ENCODE measurements at places on chromosomes 11 and 22. TPM values are rescaled to one million over a fixed set of nuclear protein-coding genes. Genes with fewer than 3 reads are reported as not detected.
A peak's percentile ranks its signal among the peaks of the same experiment; 100 is the strongest.

GALNT18 gene
- 29.2 TPM for total RNA-seq

- no peak for DNase-seq
- H3K36me3 ChIP-seq: no peaks in the 10 kb centered on the region
- H3K27ac ChIP-seq: no peak overlapping the region
- H3K27me3 ChIP-seq: no peaks in the 10 kb centered on the region
- no peaks in the 10 kb centered on the region for H3K4me1 ChIP-seq
Observed at GRCh38 chr11:85137597-85137996, 489.5 kb downstream of the DLG2 start.

ACR gene
- not detected for total RNA-seq

- H3K4me1 ChIP-seq: peaks cover 34% of the 10 kb centered on the region
- DNase-seq: peak; percentile 17
- H3K4me3 ChIP-seq: no peak overlapping the region
- no peak overlapping the region for H3K27ac ChIP-seq
- no peaks in the 10 kb centered on the region for H3K27me3 ChIP-seq
Observed at GRCh38 chr11:112613051-112613972, 347.9 kb upstream of the NCAM1 start.

DNA sequence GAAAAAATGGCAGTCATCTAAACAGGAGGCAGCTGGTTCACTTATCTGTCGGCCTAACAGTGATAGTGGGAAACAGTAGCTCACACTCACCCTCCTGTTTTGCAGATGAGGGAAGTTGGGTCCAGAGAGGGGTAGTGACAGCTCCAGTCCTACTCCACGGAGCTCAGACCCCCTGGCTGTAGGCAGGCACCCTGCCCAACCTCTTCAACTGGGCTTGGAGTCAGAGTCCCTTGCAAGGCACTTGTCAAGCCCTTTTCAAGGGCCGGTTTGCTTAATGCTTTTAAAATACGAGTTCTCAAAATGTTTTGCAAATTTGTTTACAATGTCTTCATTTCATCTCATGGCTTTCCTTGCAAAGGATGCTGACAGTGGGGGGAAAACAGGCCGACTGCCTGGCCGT lies 75.1 kb downstream of the BMAL1 start:
- no peak overlapping the region for H3K4me3 ChIP-seq
- no peak for DNase-seq
- no peaks in the 10 kb centered on the region for H3K27me3 ChIP-seq
- no peaks in the 10 kb centered on the region for H3K36me3 ChIP-seq
- no peak overlapping the region for H3K27ac ChIP-seq

GRCh38 chr11:96396637-96397036 lies 6.8 kb downstream of the JRKL start:
- H3K27me3 ChIP-seq: no peaks in the 10 kb centered on the region
- H3K4me3 ChIP-seq: no peak overlapping the region
- no peaks in the 10 kb centered on the region for H3K4me1 ChIP-seq

- no peaks in the 10 kb centered on the region for H3K27me3 ChIP-seq
- no peaks in the 10 kb centered on the region for H3K36me3 ChIP-seq
- no peak overlapping the region for H3K27ac ChIP-seq
- H3K4me3 ChIP-seq: no peak overlapping the region
- no peaks in the 10 kb centered on the region for H3K4me1 ChIP-seq
- DNase-seq: no peak
Observed at GRCh38 chr11:104076455-104076854, 40.0 kb downstream of the DDI1 start.

- no peaks in the 10 kb centered on the region for H3K27me3 ChIP-seq
- H3K4me1 ChIP-seq: peaks cover 27% of the 10 kb centered on the region
Observed at GRCh38 chr11:10327254-10327653, 22.4 kb downstream of the ADM start.

DNA sequence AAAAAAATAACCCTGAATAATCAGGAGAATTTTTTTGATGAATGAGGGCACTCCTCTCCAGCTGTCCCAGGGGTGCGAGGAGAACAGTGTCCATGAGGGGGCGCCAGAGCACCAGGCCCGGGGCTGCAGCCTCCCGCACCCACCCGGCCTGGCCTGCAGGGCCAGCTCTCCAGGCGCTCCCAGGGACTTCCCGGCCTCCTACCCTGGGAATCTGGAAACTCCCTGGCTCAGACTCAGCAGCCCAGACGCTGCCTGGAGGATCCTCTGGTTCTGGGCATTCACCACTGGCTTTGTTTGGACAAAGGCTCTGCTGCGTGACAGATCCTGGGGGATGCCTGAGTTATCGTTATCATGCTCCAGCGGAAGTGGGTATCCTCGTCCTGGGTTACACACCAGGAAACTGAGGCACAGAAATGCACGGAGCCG lies 31.0 kb downstream of the MCM5 start:
- peak; percentile 80 for DNase-seq
- H3K4me1 ChIP-seq: peaks cover 13% of the 10 kb centered on the region
- H3K4me3 ChIP-seq: no peak overlapping the region

DNA sequence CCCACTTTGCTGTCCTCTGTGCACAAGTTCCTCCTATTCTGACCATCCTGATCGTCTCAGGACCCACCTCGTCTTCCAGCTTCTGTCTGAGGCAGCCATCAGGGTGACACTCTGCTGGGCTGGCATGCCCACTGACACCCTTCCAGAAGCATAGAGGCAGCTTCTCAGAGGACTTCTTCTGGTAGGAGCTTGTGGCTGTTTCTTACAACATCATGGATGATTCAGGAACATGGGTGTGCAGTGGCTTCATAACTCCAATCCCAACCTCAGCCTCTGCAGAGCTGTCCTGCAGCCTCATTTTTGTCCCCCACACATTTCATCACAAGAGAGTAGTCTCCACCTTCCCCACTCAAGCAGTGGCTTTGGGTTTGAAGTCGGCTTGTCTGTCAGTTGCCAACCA lies 20.9 kb upstream of the CTR9 start:
- H3K27ac ChIP-seq: no peak overlapping the region
- H3K27me3 ChIP-seq: no peaks in the 10 kb centered on the region
- peaks cover 10% of the 10 kb centered on the region for H3K4me1 ChIP-seq
- no peaks in the 10 kb centered on the region for H3K36me3 ChIP-seq
- DNase-seq: no peak
- H3K4me3 ChIP-seq: no peak overlapping the region

OTOG gene
- total RNA-seq: not detected

DNA sequence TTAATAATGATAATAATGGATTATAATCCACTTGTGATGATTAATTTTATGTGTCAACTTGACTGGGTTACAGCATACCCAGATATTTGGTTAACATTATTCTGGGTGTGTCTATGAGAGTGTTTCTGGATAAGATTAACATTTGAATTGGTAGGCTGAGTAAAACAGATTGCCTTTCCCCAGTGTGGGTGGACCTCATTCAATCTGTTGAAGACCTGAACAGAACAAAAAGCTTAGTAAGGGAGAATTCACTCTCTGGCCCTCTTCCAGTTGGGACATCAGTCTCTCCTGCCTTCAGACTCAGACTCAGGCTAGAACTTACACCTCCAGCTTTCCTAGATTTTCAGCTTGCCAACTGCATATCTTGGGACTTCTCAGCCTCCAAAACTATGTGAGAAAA lies 37.3 kb upstream of the RRAS2 start:
- H3K36me3 ChIP-seq: no peaks in the 10 kb centered on the region
- H3K4me3 ChIP-seq: no peak overlapping the region
- H3K27ac ChIP-seq: no peak overlapping the region
- H3K4me1 ChIP-seq: no peaks in the 10 kb centered on the region

DNA sequence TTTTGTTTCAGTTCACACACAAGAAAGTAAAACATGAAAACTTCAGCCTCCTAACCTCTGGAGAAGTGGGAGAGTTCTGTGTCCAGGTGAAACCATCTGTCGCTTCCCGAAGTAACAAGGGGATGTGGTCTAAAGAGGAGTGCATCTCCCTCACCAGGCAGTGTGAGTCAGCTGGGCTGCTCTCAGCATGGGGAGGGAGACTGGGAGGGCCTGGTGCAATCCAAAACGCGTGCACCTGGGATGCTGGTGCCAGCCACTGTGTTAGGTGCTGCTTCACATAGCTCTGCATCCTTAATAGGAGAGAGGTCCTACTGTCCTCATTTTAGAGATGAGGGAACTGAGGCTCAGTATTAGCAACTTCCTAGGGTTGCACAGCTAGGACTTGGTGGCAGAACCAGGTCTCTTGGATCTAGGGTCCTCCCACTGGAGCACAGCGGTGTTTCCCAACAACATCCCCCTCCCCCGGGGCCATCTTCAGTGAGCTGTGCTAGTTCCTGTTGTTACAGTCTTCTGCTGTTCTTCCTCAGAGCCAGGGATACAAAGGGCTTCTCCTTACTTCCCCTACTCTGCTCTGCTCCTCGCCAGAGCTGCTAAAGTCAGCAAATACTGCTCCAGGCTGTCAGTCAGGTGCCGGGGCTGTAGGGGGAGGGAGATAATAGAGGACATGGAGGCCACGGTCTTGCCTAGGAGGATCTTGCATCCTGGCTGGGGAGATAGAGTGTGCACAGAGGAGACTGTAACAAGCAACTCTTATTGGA lies 8.0 kb downstream of the IL10RA start:
- no peaks in the 10 kb centered on the region for H3K4me1 ChIP-seq
- no peaks in the 10 kb centered on the region for H3K36me3 ChIP-seq
- no peak overlapping the region for H3K4me3 ChIP-seq
- H3K27me3 ChIP-seq: no peaks in the 10 kb centered on the region
- no peak for DNase-seq
- no peak overlapping the region for H3K27ac ChIP-seq

APLNR gene
- 0.32 TPM for total RNA-seq

GRCh38 chr11:2434008-2434407 lies 10.3 kb downstream of the TRPM5 start:
- no peak overlapping the region for H3K4me3 ChIP-seq
- no peaks in the 10 kb centered on the region for H3K36me3 ChIP-seq
- no peak overlapping the region for H3K27ac ChIP-seq
- no peaks in the 10 kb centered on the region for H3K27me3 ChIP-seq
- no peaks in the 10 kb centered on the region for H3K4me1 ChIP-seq
- no peak for DNase-seq

- no peaks in the 10 kb centered on the region for H3K4me1 ChIP-seq
- H3K27me3 ChIP-seq: no peaks in the 10 kb centered on the region
- no peak overlapping the region for H3K27ac ChIP-seq
Observed at GRCh38 chr11:63553759-63554158, 9.4 kb downstream of the PLAAT2 start.

DNA sequence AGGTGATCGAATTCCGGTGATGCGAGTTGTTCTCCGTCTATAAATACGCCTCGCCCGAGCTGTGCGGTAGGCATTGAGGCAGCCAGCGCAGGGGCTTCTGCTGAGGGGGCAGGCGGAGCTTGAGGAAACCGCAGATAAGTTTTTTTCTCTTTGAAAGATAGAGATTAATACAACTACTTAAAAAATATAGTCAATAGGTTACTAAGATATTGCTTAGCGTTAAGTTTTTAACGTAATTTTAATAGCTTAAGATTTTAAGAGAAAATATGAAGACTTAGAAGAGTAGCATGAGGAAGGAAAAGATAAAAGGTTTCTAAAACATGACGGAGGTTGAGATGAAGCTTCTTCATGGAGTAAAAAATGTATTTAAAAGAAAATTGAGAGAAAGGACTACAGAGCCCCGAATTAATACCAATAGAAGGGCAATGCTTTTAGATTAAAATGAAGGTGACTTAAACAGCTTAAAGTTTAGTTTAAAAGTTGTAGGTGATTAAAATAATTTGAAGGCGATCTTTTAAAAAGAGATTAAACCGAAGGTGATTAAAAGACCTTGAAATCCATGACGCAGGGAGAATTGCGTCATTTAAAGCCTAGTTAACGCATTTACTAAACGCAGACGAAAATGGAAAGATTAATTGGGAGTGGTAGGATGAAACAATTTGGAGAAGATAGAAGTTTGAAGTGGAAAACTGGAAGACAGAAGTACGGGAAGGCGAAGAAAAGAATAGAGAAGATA lies at the start of gene MALAT1:
MALAT1 (plus strand) TSS at position 69 of the 736 bp plus-strand sequence.
- H3K4me1 ChIP-seq: peaks cover 30% of the 10 kb centered on the region
- peak; percentile 92 for DNase-seq
- H3K27me3 ChIP-seq: no peaks in the 10 kb centered on the region
- H3K36me3 ChIP-seq: peaks cover 44% of the 10 kb centered on the region
- H3K27ac ChIP-seq: peak within 1 kb of the TSS; percentile 94

VSIG10L2 gene
- not detected for total RNA-seq
